ENCODE measurements at places on chromosomes 1 and 21. TPM values are rescaled to one million over a fixed set of nuclear protein-coding genes. Genes with fewer than 3 reads are reported as not detected.

GRCh38 chr1:101847626-101848025 is 149.1 kb downstream of the OLFM3 start:
- DNase-seq: no peak

Gene SHISAL2A
- polyA plus RNA-seq: 0.76 TPM

GRCh38 chr1:160083968-160084770 is 2.8 kb downstream of the KCNJ9 start:
- peak; percentile 49 for DNase-seq

GRCh38 chr1:199087144-199087543 is 448.3 kb downstream of the PTPRC start:
- no peak for DNase-seq

DNA sequence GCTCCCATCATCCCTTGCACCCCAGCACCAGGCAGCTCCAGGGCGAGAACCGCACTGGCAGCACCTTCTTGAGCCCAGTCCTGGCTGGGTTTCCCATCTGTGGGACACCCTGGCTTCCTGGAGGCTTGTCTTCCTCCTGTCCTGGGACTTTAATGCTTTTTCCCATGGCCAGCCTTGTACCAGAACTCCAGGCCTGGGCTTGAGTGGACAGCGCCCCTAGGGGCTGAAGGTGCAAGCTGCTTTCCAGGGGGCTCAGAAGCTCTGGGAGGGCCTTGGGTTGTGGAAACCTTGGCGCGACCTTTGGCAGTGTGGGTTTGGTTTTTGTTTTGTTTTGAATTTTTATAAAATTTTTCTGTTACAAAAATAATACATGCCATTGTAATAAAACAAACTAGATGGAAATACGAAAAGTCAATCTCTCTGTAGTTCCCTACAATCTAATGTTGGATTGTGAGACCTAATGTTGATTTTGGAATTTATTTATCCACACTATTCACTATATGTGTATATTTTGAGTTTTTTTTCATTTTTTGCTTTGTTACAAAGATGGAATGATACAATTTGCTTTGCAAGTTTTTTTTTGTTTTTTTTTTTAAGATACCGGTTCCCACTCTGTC is 33.8 kb upstream of the RPL11 start:
- DNase-seq: peak; percentile 23

Gene OPRD1
- 0.15 TPM for polyA plus RNA-seq

Gene SPOCD1
- polyA plus RNA-seq: 0.45 TPM

Gene OR2G6
- 0.04 TPM for polyA plus RNA-seq

Gene AMY2B
- 48.0 TPM for polyA plus RNA-seq

- DNase-seq: no peak
Observed at GRCh38 chr1:156488566-156489165, 11.9 kb downstream of the MEF2D start.

GRCh38 chr1:53519421-53519820 is 60.2 kb downstream of the DMRTB1 start:
- no peak for DNase-seq

DNA sequence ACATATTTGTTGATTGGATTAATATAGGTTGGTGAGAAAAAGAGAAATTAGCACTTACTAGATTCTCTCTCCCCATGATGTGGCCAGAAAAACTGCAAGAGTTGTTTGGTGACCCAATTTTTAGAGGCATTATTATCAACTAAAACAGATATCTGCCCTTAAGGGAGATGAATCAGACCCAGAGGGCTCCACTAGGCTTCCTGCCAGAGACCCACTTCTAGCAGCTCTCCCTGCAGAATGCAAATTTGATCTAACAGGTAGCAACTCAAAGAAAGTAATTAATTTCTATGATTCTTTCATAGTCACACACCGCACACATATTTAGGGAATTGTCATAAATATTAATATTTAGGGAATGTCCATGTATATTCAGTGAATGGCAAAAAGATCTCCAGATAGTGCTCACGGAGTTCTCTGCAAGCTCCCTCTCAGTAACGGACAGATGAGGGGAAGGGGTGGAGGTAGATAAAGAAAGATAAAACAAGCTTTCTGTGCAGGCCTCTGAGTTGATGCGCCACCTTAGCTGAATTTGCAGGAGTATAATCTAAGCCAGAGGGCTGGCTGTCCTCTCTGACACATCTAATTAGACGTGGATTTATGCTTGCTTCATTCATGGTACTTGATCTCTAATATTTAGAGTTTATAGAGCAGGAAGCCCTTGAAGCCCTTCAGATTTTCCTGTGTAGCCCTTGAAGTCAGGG is 84.1 kb upstream of the CCDC190 start:
- no peak for DNase-seq

Gene SMIM34
- polyA plus RNA-seq: 0.55 TPM

DNA sequence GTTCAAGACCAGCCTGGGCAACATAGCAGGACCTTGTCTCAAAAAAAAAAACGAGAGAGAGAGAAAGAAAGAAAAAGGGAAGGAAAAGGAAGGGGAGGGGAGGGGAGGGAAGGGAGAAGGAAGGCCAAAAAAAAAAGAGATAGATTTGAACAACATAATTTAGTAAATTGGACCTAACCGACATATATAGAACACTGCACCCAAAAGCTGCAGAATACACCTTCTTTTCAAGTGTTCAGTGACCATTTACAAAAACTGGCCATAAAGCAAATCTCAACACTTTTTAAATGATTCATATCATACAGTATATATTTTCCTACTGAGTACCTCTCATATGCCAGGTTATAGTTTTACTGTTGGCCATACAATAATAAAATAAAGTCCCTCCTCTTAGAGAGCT is 6.9 kb downstream of the TSTD1 start:
- no peak for DNase-seq

- no peak for DNase-seq
Observed at GRCh38 chr1:36301220-36301619, 4.9 kb upstream of the SH3D21 start.

All from right lung (tissue), 10 donors.